Activated naive CD8-positive, alpha-beta T cell treated with anti-CD3 and anti-CD28 coated beads for 36 hours (primary cell): ENCODE measurements at places on chromosomes 1 and 21. TPM values are rescaled to one million over a fixed set of nuclear protein-coding genes. Genes with fewer than 3 reads are reported as not detected.
A peak's percentile ranks its signal among the peaks of the same experiment; 100 is the strongest.

Gene EVA1C
- total RNA-seq: 10.9 TPM

- DNase-seq: peak; percentile 7
Observed at GRCh38 chr21:38386967-38387366, 111.3 kb downstream of the ERG start.

- DNase-seq: no peak
Observed at GRCh38 chr1:190453550-190453949, 24.1 kb downstream of the BRINP3 start.

Gene DEPDC1
- 13.3 TPM for total RNA-seq

DNA sequence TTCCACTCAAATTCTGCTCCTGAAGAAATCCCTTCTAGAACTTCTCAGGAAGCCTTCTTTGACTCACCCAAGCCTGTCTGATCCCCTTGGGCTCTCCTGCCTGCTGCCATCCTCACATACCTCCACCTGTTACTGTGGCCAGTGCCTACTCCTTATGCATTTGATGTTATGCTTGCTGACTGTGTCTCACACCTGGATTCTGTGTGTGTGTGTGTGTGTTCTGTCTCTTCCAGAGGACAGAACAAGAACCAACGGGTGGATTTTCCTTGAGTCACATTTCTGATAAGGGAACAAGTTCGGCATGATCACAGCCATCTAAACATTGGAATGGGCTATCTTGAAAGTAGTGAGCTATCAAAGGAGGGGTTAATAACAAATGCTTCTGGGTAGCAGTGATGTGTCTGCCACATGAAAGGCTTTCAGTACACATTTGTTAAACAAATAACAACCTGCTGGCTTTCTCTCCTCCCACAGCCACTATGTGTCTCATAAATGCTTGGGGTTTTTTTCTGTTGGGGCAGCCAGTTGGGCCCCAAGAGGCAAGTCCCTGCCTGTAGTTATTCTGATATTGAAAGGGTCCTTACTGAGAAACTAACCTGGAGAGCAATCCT, 8.9 kb upstream of the GPR37L1 start:
- DNase-seq: no peak

GRCh38 chr1:32741413-32742198, 39.0 kb upstream of the SYNC start:
- no peak for DNase-seq

GRCh38 chr21:36613059-36613458, 85.9 kb upstream of the SIM2 start:
- DNase-seq: no peak

GRCh38 chr21:33278721-33279120, 12.6 kb downstream of the IL10RB start:
- DNase-seq: no peak
